ENCODE measurements at places on chromosomes 6 and 20.

DNA sequence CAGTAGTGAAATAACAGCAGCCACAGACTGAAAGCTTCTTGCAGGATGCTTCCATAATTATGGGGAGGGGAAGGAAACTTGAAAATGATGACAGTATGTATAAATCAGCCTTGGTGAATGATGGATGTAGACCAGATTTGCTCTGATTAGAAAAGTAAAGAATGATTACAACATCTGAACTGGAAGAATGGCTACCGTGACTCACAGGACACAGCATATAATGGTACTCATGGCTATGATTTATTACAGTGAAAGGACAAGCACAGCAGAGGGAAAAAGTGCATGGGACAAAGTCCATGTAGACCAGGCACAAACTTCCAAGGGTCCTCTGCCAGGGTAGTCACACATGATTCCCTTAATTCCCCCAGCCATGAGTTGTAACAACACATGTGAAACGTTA is 70.7 kb upstream of the POPDC3 start:
- no peak for DNase-seq

DNA sequence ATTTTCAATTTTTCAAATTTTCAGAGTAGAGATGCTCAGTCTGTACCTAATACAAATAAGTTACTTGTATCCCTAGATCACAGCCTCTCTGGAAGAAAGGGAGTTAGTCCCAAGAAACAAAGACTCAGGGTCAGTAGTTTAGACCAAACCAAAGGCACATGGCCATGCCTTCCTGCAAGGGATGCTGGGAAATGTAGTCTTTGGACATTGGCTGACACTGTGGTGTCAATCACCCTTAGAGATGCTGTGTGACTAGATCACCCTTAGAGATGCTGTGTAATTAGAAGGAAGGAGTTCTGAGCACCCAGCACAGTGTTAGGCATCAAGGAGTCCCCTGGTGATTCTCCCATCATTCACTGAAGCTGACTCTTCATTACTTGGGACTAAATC is 202.1 kb downstream of the NFATC2 start:
- DNase-seq: no peak

DNA sequence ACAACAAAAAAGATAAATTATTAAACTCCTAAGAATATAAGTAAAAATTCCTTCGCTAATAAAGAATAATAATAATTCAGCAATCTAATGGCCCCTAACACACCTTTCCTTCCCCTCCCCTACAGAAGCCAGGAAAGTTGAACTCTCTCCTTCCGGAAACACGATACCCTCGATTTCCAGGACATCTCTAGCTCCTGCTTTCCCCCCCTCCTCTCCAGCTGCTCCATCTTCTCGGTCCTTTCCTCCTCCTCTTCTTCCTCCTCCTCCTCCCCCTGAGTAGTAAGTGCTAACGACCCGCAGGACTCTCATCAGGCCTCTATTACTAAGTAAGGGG is 603 bp downstream of the TASP1 start:
- DNase-seq: no peak

DNA sequence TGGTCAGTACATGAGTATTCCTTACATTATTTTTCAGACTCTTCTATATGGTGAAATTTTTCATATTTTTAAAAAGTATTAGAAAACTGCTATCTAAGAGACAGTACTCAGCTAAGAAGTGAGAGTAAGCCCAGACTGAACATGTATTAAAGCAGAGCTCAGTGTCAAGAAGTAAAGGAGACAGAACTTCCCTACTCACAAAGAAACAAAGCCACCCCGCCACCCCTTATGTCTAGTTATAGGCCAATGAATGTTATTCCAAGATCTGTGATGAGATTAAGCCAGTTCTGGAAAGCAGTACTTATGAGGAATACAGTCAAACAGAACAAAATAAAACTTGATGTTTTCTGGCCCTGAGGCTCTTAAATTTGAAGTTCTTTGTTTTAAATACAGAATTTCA is 114.5 kb downstream of the RNGTT start:
- DNase-seq: no peak

DNA sequence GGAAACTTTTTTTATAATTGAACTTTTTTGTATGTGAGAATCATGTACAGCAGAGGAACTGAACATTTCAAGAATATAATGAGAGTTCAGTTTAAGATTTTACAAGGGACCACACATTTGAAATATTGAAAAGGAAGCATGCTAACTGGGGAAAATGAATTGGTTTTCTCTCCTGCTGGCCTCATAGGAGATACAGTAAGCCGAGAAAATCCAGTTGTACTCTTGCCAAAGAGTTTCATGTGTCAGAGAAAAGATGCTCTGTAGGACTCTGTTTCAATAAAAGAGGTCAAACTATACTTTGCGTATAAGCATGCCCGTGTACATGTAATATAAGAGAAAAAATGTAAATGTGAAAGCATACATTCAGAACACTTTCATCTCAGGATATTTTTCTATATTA is 393.5 kb upstream of the NRSN1 start:
- DNase-seq: no peak

All from stimulated activated CD8-positive, alpha-beta memory T cell treated with anti-CD3 and anti-CD28 coated beads, Interleukin-4, amount 100 ng/mL, for 24 hours (primary cell).